ENCODE measurements at places on chromosomes 12 and 14.

- peak; percentile 60 for DNase-seq
These were observed 118.9 kb downstream of the SLC35F4 start for GRCh38 chr14:57747036-57747435.

DNA sequence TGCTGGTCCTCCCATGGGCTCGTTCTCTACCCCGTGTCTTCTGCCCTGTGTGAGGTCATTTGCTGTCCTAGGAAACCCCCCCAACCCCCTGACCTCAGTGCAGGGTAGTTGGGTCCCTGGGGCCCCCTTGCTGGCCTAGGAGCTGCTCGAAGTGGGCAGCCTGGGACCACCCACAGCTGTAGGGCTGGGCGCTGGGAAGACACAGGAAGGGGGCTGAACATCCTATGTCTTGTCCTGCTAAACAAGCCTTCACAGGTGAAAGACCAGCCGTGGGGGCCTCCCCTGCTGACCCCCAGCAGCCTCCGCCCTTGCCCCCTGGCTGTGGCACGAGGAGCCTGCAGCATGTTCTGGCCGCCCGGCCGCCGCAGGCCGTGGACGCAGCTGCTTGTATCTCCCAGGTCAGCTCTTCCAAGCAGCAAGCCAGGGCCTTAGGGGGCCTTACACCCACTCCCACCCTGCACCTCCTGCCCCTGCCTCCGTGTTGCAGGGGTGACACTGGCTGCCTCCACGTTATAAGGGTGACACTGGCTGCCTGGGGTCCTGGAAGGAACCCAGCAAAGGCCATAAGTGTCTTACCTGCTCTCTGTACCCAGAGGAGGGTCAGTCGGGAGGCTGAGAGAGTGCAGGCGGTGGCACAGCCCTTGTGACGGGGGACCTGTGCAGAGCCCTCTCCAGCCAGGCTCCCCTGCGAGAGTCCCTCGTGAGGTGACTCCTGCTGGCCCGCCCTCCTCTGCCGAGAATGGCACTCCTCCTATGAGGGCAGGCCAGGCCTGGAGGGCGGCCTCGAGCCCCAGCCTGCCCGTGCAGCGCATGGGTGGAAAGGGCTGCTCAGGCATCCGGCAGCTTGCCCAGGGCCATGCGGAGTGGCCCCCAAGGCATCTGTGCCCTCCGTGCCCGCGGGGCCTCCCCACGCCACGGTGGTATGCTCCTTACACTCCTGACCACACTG, 11.5 kb upstream of the TEX22 start:
- DNase-seq = no peak

DNA sequence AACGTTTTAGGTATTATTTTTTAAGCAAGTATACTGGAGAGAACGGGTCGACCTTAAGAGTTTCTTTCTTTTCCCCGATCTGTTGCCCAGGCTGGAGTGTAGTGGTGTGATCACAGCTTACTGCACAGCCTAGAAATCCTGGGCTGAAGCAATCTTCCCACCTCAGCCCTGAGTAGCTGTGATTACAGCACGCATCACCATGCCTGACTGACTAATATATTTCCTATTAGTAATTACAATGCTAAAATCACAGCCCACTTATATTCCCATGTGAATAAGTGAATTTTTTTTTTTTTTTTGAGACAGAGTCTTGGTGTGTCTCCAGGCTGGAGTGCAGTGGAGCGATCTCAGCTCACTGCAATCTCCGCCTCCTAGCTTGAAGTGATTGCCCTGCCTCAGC, 50.4 kb downstream of the DICER1 start:
- no peak for DNase-seq

- DNase-seq = no peak
These were observed 25.0 kb downstream of the RERG start for GRCh38 chr12:15196221-15196620.

DNA sequence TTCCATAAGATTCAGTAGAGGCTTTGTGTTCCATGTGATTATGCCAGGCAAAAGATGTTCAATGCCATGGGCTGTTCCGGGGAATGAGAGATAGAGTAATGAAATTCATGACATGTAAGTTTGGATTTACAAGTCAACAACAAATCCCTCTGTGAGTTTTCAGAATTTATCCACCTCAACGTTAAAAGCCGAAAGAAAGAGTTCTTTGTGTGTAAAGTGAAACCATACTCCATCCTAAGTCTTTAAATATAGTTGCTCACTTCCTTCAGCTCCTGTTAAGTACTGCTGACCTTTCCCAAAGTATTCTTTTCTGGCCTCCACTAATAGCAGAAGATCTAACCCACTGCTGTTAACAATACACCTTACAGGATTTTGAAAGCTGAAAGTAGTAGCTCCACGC, 190.0 kb downstream of the TMX1 start:
- no peak for DNase-seq

GRCh38 chr14:34187519-34188044, 236.7 kb upstream of the EGLN3 start:
- no peak for DNase-seq

DNA sequence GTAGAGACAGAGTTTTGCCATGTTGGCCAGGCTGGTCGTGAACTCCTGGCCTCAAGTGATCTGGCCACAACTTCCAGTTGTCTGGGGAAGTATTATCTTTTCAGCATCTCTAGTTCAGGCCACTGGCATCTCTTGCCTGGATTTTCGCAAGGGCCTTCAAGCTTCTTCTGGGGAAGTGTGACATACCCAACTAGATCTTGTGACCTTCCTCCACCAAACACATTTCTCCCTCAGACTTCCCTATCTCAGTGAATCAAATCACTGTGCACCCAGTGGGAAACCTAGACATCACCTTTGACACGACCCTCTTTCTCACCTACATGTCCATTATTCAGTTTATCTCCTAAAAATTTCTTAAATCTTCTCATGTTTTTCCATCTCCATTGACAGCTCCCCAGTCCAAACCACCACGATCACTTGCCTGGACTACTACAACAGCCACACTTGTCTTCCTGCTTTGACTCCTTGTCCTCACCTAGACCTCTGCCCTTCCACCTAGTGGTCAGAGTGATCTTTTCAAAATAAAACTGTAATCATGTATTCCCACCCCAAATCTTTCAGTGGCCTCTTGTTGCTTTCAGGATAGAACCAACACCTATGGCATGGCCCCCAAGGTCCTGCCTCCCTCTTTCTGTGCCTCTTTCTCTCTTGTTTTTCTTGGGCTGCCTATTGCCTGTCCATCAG, 3.3 kb downstream of the EEF1AKMT3 start:
- DNase-seq = no peak

- no peak for DNase-seq
These were observed 2.3 kb downstream of the DICER1 start for GRCh38 chr14:95155045-95155444.

- peak; percentile 90 for DNase-seq
These were observed 380.1 kb downstream of the RAD51B start for GRCh38 chr14:68199554-68200151.

DNA sequence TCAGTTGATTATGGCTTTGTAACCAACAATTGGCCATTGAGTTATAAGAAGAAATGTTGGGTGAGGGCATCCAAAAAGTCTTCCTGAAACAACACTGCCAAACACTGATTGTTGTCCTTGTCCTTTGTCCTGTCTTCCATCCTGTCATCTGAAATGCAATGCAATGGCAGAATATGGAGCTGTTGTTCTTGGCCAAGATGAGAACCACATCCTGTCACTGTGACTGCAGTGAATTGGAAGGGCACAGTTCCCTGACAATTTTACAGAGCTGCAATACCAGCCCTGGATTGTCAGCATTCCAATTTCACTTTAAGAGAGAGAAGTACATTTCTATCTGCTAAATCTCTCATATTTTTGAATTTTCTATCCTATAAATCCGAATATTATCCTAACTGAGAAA, 613.3 kb downstream of the FLRT2 start:
- no peak for DNase-seq

GRCh38 chr12:57611108-57611826, at the start of gene ARHGEF25:
Gene ARHGEF25 (plus strand): TSS chr12:57611435. CDS start chr12:57611895, 460 bp downstream.
- no peak for DNase-seq

- DNase-seq = no peak
These were observed 34.0 kb upstream of the RNASE3 start for GRCh38 chr14:20857207-20857606.

DNA sequence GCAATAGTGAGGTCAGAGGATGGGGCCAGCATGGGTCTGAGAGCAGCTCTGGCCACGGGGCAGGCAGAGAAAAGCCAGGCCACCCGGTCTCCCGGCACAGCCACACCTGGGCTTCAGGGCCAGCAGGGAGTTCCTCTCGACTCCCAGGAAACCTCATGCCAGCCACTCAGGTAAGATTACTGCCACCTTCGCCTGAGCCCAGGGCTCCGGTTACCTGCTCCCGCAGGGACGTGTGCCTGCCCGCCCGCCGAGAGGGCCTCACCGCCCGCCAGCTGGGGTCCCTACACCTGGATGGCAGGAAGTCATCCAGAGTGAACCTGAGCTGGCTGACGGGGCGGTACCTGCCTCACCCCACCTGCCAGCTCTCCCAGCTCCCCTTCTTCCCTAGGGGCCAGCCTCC, 7.3 kb downstream of the JAG2 start:
- no peak for DNase-seq

GRCh38 chr12:23684121-23684520, 265.3 kb downstream of the SOX5 start:
- no peak for DNase-seq

DNA sequence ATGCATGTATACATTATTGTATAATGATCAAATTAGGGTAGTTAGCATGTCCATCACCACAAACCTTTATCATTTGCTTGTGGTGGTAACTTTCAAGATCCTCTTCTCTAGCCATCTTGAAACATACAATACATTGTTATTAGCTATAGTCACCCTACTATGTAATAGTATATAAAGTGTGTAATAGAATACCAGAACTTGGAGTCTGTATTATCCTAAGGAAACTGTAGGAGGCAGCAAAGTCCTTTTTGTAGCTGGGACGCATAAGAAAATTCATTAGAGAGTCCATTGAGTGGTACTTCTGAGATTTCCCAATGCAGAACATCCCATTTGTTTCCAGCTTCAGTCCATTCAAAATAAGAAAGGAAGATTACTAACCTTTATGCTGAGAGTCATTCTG, 325.9 kb upstream of the LRFN5 start:
- no peak for DNase-seq

- no peak for DNase-seq
These were observed 54.5 kb upstream of the IGF1 start for GRCh38 chr12:102534899-102535298.

DNA sequence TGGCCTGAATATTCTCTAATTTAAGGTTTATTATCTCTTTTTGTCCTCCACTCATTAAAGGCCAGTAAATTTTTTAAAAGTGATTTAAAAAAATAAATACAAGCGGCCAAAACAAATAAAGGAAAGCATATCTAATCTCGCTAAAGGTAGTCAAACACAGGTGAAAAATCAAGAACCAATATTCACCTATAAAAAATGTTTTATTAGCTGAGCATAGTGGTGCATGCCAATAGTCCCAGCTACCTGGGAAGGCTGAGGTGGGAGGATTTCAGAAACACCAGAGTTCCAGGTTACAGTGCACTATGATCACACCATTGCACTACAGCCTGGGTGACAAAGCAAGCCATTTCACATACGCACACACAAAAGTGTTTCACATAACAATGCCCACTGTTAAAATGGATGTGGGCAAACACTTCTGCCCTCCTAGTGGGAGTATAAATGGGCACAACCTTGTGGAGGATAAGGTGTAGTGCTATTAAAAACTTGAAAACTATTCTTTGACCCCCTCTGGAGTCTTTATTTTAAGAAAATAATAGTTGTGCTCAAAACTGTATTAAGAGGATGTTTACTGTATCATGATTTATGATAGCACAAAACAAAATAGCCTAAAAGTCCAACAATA, 32.7 kb upstream of the NAP1L1 start:
- no peak for DNase-seq

DNA sequence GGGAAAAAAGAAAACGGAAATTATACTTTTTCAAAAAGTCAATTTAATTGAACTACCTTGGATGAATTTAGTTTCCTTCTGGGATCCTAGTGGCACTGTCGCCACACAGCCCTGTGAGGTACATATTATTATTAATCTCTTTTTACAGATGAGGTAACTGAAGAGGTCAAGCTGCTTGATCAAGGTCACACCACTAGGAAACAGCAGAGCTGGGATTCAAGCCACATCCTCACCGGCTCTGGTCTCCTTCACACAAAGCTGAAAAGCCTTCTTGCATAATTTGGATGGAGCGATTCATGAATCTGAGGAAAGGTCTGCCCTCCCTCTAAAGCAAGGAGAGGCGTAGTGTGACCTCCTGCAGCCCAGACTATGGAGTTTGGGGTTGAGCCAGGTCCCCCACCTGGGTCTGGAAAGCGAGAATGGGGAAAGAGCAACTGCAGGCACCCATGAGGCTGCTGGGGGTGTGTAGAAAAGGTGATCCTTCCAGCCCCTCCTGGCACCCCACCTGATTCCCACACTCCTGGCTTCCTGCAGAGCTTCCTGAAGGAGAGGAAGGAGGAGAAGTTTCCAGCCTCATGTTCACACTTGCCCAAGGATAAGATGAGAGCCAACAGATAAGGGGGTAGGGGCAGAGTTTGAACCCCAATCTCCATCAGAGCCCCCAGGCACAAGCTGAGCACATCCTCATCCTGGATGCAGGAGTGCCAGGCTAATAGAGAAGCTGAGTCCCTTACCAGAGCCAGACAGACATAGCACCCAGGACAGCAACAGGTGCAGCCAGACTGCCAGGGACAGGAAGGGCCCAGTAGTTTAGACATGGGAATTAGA, 3.9 kb upstream of the KRT79 start:
- DNase-seq = no peak

GRCh38 chr12:107597695-107598410, 87.7 kb upstream of the PWP1 start:
- DNase-seq = no peak

- DNase-seq = no peak
These were observed 24.5 kb downstream of the MOK start for GRCh38 chr14:102280376-102280962.

GRCh38 chr12:124902916-124903315, 11.5 kb downstream of the UBC start:
- no peak for DNase-seq

DNA sequence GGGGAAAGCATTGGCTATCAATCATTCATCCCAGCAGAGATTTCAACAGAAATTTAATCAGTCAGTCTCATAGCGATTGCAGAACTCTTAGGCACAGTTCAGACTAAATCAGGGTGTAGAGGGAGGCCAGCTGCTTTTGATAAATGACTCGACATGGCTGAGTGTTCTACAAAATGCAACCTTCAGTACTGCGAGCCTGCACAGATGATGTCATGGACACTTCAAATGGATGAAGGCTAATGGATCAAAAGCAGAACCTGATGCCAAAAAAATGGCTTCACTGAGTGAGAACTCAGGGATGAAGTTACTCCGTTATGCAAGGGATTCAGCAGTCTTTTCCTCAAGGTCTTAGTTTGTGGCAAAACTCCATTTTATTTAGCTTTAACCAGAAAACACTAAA, 167.3 kb downstream of the DACT1 start:
- no peak for DNase-seq

DNA sequence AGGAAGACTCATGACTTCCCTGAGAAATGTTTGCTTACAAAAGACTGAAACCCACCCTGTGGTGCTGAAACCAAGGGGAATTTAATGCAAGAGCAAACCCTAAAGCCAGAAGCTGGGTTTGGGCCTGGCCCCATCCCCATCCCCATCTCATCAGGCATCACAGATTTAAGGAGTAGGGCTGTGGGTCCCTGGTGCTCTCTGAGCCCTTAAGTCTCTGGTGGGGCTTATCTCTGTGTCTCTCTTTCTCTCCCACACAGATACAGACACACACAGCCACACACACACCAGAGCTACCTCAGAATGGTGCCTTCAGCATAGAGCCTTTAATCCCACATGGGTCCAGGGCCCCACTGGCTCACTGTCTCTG, 237.1 kb downstream of the SLC41A2 start:
- DNase-seq = no peak

- DNase-seq = no peak
These were observed 111.4 kb downstream of the EGLN3 start for GRCh38 chr14:33839193-33840076.
